ENCODE measurements at places on chromosomes 3 and 15.

DNA sequence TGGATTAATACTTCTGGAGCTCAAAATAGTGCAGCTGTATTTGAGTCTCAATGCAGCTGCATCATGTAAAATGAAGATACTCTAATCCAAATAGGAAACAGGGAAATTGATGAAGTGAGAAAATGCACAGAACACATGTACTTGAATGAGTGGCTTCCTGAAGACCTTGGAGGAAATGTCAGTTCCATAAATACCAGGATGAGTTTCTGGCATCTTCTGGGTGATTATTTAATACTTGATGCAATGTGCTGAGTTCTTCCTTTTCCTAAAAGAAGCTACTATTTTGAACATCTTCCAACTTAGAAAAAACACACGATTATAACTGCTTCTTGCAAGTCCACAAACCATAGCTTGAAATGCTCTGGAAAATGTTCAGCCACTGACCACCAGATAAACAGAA, 162.8 kb downstream of the SLC9A9 start:
- no peak for DNase-seq
- H3K27me3 ChIP-seq: peaks cover 10% of the 10 kb centered on the region
- H3K36me3 ChIP-seq: no peaks in the 10 kb centered on the region
- H3K27ac ChIP-seq: no peak overlapping the region
- no peak overlapping the region for H3K4me3 ChIP-seq

- H3K4me3 ChIP-seq: no peak overlapping the region
- peaks cover 33% of the 10 kb centered on the region for H3K4me1 ChIP-seq
- H3K36me3 ChIP-seq: peaks cover 16% of the 10 kb centered on the region
- peak overlapping the region; percentile 24 for H3K27ac ChIP-seq
Measured at GRCh38 chr3:11588755-11589154, 55.0 kb downstream of the VGLL4 start.

- peak overlapping the region; percentile 67 for H3K4me3 ChIP-seq
- H3K27me3 ChIP-seq: no peaks in the 10 kb centered on the region
- no peak for DNase-seq
- H3K4me1 ChIP-seq: peaks cover 15% of the 10 kb centered on the region
Measured at GRCh38 chr15:69443032-69443611, 9.5 kb upstream of the RPLP1 start.

DNA sequence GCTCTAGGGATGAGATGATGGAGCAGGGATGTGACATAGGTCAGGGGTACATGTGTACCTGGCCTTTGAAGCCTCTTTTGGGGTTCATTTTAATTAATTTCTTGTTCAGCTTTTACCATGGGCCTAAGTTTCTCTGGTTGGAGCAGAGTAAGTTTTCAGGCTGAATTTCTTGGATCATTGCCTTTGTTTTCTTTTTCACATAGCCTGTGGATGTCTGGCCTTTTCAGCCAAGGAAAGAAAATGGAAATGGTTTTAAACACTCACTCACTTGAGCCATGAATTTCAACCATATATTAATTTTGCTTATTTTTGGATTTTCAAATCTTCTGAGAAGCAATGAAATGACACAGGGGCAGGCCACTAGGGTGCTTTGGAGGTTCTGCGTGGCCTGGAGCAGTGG, 30.2 kb downstream of the CACNA1D start:
- H3K27me3 ChIP-seq: peaks cover 19% of the 10 kb centered on the region
- no peaks in the 10 kb centered on the region for H3K4me1 ChIP-seq
- H3K27ac ChIP-seq: no peak overlapping the region
- no peak overlapping the region for H3K4me3 ChIP-seq
- no peaks in the 10 kb centered on the region for H3K36me3 ChIP-seq

DNA sequence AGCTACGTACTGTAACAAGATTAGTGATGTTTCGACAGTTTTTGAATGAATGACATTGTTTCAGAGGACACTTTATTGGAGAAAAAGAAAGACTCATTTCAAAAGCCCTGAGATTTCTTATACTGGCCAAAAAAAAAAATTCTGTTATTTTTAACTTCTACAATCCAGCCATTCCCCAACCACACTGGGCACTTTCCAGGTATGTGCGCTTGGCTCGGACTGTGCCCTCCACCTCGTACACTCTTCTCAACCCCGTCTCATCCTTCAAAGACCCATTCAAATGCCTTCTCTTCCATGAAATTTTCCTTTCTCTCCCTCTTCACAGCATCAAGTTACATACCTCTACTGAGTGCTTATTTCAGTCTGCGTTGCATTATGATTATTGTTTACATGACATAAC, 328.5 kb upstream of the SOX2 start:
- no peak overlapping the region for H3K27ac ChIP-seq
- no peaks in the 10 kb centered on the region for H3K27me3 ChIP-seq
- H3K4me1 ChIP-seq: no peaks in the 10 kb centered on the region
- DNase-seq: no peak

GRCh38 chr3:98956008-98956407, 54.5 kb upstream of the DCBLD2 start:
- H3K4me1 ChIP-seq: no peaks in the 10 kb centered on the region
- H3K36me3 ChIP-seq: no peaks in the 10 kb centered on the region

- no peaks in the 10 kb centered on the region for H3K4me1 ChIP-seq
- H3K36me3 ChIP-seq: no peaks in the 10 kb centered on the region
- no peak overlapping the region for H3K27ac ChIP-seq
Measured at GRCh38 chr3:42376344-42376798, 34.0 kb downstream of the LYZL4 start.

GRCh38 chr3:118527514-118528044, 507.1 kb downstream of the IGSF11 start:
- H3K36me3 ChIP-seq: no peaks in the 10 kb centered on the region
- H3K4me3 ChIP-seq: no peak overlapping the region
- H3K27ac ChIP-seq: no peak overlapping the region
- H3K27me3 ChIP-seq: no peaks in the 10 kb centered on the region
- DNase-seq: no peak

DNA sequence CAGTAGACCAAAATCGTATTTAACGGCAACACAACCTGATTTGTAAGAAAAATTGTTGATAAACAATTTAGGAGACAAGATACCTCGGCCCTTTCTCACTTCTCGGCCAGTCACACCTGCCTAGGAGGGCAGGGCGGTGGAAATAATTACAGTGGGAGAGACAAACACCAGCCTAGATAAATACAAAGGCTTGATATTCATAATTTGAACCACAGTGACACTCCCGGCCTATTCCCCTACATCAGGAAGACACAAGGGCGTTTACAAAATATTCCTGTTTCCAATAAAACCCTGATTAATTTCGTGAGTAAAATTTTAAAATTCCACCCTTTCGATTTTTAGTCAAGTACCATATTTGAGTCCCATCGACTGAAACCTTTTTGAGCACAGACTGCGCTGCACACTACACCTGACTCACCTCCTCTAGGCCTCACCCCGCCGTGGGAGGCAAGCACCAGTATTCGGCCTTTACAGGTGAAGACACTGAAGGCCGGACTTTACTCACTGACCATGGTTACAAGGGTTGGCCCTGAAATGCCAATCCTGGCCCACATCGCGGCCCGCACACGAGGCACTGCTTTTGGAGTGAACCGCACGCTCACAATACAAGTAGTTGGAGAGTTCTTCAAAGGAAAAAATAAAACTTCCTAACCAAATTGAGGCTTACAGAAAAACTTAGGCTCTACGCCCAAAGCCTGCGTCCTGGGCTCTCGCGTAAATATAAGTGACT, 794 bp downstream of the ARPP19 start:
- H3K27me3 ChIP-seq: no peaks in the 10 kb centered on the region
- peaks cover 19% of the 10 kb centered on the region for H3K36me3 ChIP-seq
- H3K4me3 ChIP-seq: peak overlapping the region; percentile 90
- H3K27ac ChIP-seq: peak overlapping the region; percentile 93
- peaks cover 33% of the 10 kb centered on the region for H3K4me1 ChIP-seq

DNA sequence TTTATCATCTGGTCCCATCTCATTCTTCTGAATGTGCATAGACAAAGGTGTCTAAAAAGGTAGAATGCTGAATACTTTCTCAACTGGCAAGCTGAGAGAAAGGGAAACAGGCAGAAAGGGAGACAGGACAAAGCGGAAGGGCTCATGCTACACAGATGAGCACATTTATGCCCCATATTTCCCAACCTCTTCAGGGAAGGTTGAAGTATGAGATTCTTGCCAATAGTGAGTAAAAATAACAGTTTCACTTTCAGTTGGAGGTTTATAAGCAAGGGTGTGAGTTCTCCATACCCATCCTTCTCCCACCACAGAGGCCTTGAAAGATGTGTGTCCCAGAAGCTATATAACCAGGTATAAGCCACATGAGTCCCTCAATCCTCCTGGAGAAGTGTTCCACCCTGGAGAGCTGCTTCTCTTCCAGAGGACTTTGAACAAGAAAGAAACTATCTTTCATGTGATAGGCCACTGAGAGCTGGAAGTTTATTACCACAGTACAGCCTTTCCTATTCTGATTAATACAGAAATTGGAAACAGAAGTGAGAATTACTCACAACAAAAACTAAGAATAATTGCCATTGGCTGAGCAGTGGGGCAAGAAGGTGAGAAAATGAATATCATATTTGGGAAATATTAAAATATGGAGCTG, 709.4 kb upstream of the NR2F2 start:
- no peak overlapping the region for H3K27ac ChIP-seq
- peak overlapping the region; percentile 45 for H3K4me3 ChIP-seq
- no peaks in the 10 kb centered on the region for H3K27me3 ChIP-seq
- H3K36me3 ChIP-seq: no peaks in the 10 kb centered on the region
- no peak for DNase-seq

GRCh38 chr15:23564821-23565394, 566 bp upstream of the MKRN3 start:
- H3K4me3 ChIP-seq: peak overlapping the region; percentile 65
- no peaks in the 10 kb centered on the region for H3K4me1 ChIP-seq
- DNase-seq: no peak
- peak overlapping the region; percentile 81 for H3K27ac ChIP-seq

GRCh38 chr3:53665608-53666425, 171.4 kb downstream of the CACNA1D start:
- peaks cover 34% of the 10 kb centered on the region for H3K27me3 ChIP-seq
- H3K4me3 ChIP-seq: no peak overlapping the region
- peaks cover 3% of the 10 kb centered on the region for H3K4me1 ChIP-seq
- no peak for DNase-seq
- H3K27ac ChIP-seq: no peak overlapping the region

GRCh38 chr3:155069729-155070128, 10.4 kb upstream of the MME start:
- H3K4me3 ChIP-seq: no peak overlapping the region
- H3K4me1 ChIP-seq: no peaks in the 10 kb centered on the region
- H3K36me3 ChIP-seq: no peaks in the 10 kb centered on the region
- DNase-seq: no peak

GRCh38 chr3:67109651-67110204, 111.6 kb downstream of the KBTBD8 start:
- peaks cover 2% of the 10 kb centered on the region for H3K27me3 ChIP-seq
- H3K36me3 ChIP-seq: no peaks in the 10 kb centered on the region
- no peak overlapping the region for H3K4me3 ChIP-seq
- no peak for DNase-seq
- H3K27ac ChIP-seq: no peak overlapping the region

DNA sequence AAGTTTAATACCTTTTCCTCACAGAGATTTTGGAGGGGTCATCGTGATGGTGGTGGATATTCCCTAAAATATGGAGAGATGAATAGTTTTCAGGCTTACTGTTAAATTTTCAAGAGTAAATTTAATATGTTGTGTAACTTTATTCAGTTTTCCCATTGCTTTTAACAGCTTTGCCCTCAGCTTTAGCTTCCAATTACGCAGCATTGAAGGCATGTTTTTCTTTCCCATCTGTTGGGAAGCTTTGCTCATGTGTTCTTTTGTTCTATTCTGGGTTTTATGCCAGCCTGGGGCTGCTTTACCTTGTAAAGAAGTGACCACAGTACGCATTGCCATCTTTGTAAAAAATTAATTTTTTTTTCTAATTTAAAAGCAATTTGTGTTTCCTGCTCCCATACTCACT, 151.5 kb downstream of the B3GALNT1 start:
- no peak for DNase-seq
- no peak overlapping the region for H3K4me3 ChIP-seq
- H3K36me3 ChIP-seq: no peaks in the 10 kb centered on the region
- peaks cover 10% of the 10 kb centered on the region for H3K27me3 ChIP-seq

- H3K36me3 ChIP-seq: no peaks in the 10 kb centered on the region
- no peak overlapping the region for H3K4me3 ChIP-seq
- peaks cover under 1% of the 10 kb centered on the region for H3K4me1 ChIP-seq
- H3K27me3 ChIP-seq: peaks cover 5% of the 10 kb centered on the region
Measured at GRCh38 chr15:88954431-88955277, 41.5 kb upstream of the MFGE8 start.

GRCh38 chr3:108089579-108089978, 1.3 kb downstream of the CD47 start:
- no peak for DNase-seq
- H3K4me3 ChIP-seq: peak overlapping the region; percentile 98
- peak overlapping the region; percentile 100 for H3K27ac ChIP-seq
- H3K36me3 ChIP-seq: peaks cover 20% of the 10 kb centered on the region

GRCh38 chr15:92810418-92811138, 89.5 kb upstream of the CHD2 start:
- H3K27me3 ChIP-seq: no peaks in the 10 kb centered on the region
- H3K4me3 ChIP-seq: peak overlapping the region; percentile 91
- peak overlapping the region; percentile 98 for H3K27ac ChIP-seq
- peaks cover 35% of the 10 kb centered on the region for H3K4me1 ChIP-seq
